ENCODE measurements at places on chromosomes 12 and 14.

DNA sequence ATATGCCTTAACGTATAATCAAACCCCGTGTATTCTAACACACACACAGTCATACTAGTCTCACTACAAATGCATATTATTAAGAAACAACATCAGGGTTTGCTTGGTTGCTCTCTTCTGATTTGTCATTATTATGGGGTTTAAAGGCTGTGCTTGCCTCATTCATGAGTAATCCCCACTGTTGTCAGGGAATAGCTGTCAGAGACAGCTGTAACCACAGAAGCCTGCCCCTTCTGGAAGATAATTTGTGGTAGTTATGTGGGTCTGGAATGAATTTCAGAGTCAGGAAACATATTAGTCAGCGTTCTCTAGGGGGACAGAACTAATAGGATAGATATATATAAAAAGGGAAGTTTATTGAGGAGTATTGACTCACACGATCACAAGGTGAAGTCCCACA, 456.9 kb upstream of the TMEM132C start:
- no peak overlapping the region for H3K27ac ChIP-seq
- no peaks in the 10 kb centered on the region for H3K36me3 ChIP-seq
- no peaks in the 10 kb centered on the region for H3K27me3 ChIP-seq
- no peak for DNase-seq
- no peak overlapping the region for H3K4me3 ChIP-seq

- DNase-seq, result no peak
- H3K27me3 ChIP-seq, result no peaks in the 10 kb centered on the region
- H3K36me3 ChIP-seq, result peaks cover 11% of the 10 kb centered on the region
- no peak overlapping the region for H3K27ac ChIP-seq
- no peaks in the 10 kb centered on the region for H3K4me1 ChIP-seq
Observed at GRCh38 chr12:108787539-108787938, 56.2 kb upstream of the CORO1C start.

DNA sequence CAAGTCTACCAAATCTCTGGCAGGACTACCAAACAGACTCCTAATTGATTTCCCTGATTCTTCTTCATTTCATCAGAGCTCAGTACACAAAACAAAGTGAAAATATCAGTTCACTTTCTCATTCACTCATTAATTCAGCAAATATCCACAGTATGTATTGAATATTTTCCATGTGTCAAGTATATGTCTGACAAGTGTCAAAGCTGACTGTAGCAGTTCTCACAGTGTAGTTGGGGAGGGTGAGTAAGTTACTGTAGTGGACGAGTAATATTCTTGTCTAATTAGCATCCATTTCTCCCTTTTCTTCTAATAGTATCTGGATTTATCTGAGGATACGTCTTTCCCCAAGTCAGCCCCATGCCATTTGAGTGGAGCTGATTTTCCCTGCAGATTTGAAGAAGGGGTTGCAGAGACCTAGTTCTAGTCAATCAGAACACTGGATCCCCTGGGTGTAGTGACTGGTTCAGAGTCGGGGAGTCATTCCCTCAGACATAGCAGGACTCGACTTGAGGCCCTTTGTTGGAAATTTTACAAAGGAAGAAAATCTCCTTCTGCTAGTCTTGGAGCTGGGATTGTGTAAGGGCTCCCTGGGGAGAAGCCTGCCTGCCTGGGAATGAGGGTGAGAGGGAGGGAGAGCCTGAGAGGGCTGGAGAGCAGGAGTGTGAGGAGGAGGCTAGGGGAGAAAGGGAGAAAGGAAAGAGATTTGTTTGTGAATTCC, 51.4 kb downstream of the GRIP1 start:
- H3K36me3 ChIP-seq, result no peaks in the 10 kb centered on the region
- no peak overlapping the region for H3K4me3 ChIP-seq
- H3K4me1 ChIP-seq, result peaks cover 3% of the 10 kb centered on the region
- H3K27ac ChIP-seq, result no peak overlapping the region
- DNase-seq, result no peak
- H3K27me3 ChIP-seq, result no peaks in the 10 kb centered on the region

GRCh38 chr12:57885207-57885606, 38.7 kb upstream of the CTDSP2 start:
- H3K27ac ChIP-seq, result no peak overlapping the region
- H3K4me1 ChIP-seq, result peaks cover 12% of the 10 kb centered on the region
- DNase-seq, result no peak
- no peak overlapping the region for H3K4me3 ChIP-seq

DNA sequence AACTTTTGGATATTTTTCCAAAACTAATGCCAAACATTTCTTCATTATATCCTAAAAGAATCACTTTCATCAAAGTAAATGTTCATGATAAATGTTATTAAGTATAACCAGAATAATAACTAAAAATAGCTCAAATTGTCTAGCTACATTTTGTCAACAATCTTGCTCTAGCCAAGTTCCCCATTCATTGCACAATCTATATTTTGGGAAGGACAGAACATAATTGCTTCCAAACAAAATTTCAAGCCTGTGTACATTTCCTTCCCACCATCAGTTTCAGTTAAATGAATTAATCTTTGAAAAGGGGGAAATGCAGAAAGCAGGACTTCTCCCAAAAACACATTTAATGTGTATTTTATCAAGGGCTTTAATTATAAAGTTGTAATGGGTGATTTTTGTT, 98.0 kb upstream of the PLEKHG7 start:
- H3K4me3 ChIP-seq, result no peak overlapping the region
- H3K36me3 ChIP-seq, result peaks cover 9% of the 10 kb centered on the region
- DNase-seq, result no peak
- no peaks in the 10 kb centered on the region for H3K27me3 ChIP-seq

- peak overlapping the region; percentile 77 for H3K27ac ChIP-seq
- peaks cover 35% of the 10 kb centered on the region for H3K4me1 ChIP-seq
- peak; percentile 11 for DNase-seq
- H3K4me3 ChIP-seq, result no peak overlapping the region
Observed at GRCh38 chr12:50985322-50985721, 33.0 kb downstream of the HIGD1C start.

DNA sequence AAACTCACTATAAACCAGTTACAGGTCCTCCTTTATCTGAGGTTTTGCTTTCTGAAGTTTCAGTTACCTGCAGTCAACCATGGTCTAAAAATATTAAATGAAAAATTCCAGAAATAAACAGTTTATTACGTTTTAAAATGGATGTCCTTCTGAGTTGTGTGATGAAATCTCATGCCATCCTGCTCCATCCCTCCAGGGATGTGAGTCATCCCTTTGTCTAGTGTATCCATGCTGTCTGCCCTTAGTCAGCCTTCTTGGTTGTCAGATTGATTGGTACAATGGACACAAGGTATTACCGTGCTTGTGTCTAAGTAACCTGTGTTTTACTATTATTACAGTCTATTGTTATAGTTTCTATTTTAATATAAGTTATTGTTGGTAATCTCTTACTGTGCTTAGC, 328.3 kb downstream of the APAF1 start:
- H3K27me3 ChIP-seq, result no peaks in the 10 kb centered on the region
- H3K4me1 ChIP-seq, result no peaks in the 10 kb centered on the region
- H3K36me3 ChIP-seq, result no peaks in the 10 kb centered on the region

DNA sequence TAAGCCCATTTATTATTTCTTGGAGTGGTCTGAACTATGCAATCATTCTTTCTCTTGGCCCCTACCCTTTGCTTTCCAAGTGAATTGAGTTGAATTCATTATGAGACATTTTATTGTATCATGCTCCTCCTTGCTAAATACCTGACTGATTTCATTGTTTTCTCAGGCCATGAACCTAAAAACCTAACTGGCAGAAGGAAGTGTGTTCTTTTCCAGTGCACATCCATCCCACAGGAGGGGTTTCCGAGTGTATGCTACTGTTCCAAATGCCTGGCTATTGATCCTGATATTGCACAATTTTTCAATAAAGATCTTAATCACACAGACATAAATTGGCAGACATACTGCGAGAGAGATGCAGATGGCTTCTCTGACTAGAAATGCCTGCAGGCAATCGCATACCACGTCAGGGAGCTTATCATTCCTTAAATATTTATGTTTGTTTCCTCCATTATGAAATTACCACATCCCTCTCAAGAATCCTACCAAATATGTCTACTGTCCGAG, 162.2 kb upstream of the EGLN3 start:
- no peak overlapping the region for H3K27ac ChIP-seq
- H3K27me3 ChIP-seq, result peaks cover 13% of the 10 kb centered on the region
- DNase-seq, result no peak
- no peak overlapping the region for H3K4me3 ChIP-seq

DNA sequence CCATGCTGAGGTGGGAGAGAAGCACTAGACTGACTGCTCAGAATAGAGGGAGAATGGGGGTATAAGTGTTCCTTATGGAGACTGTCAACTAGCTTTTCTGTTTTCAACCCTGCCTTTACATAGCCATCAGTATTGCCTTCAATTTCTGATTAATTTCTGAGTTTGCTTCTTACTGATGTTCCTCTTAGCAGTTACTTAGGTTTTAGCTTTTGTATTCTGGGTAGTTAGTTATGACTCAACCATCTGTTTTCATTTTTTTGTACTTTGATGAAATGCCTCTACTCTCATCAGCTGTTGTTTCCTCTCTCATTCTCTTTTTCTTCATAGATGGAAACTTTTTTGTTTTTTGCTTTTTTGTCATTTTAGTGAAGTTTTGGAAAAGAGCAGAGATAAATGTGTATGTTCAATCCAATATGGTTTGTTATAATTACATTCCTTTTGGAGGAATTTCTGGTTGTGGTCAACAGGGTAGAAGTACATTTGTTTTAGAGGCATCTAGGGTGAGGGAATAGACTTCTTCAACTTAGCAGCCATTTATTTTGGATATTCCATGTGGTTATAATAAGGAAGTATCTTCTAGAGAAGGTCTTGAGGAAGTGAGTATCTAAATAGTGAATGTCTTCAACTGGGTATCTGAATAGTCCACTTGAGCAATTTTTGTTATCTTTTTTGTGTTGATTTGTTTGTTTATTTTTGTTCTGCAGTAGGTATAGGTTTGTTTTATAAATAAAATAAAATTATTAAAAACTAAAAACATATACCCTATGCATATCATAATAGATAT, 29.6 kb downstream of the PMCH start:
- peaks cover 11% of the 10 kb centered on the region for H3K4me1 ChIP-seq
- H3K36me3 ChIP-seq, result peaks cover 15% of the 10 kb centered on the region
- H3K27me3 ChIP-seq, result no peaks in the 10 kb centered on the region
- no peak overlapping the region for H3K4me3 ChIP-seq

Measured in activated naive CD8-positive, alpha-beta T cell treated with anti-CD3 and anti-CD28 coated beads for 36 hours (primary cell).